ENCODE measurements at places on chromosomes 6 and 20.

GRCh38 chr6:37650071-37650481 lies 47.6 kb downstream of the MDGA1 start:
- no peak for DNase-seq

GRCh38 chr6:17729223-17730077 lies 22.7 kb upstream of the NUP153 start:
- no peak for DNase-seq

DNA sequence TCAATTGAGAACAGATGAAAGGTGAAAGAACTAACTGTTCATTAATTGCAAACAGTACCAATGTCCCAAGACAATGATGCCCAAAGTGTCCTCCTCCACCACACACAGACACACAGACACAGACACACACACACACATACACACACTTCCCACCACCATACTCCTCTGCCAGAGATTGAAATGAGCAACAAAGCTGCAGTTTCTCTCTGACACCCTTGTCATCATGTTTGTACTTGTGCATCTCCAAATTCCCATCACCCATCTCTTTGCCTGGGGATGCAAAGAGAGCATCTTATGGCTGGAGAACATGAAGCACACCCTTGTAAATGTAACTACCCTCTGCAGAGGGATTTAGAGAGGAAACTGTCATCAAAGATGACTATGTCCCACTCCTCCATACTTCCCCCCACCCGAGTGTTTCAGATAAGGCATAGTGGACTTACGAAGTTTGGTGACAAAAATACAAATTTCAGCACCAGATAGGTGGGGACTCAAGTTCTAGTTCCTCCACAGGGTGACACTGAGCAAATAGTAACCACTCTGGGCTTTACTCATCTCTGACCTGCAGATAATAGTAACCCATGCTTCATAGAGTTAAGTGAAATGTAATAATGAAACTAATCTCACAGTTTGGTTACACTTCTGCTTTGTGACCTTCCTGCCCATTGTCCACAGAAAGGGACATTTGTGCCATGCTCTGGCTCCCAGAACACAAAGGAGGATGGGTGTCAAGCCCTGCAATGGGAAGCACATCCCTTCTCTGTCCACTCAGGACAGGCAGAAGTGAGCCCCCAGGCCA lies 8.7 kb downstream of the MAFB start:
- no peak for DNase-seq

DNA sequence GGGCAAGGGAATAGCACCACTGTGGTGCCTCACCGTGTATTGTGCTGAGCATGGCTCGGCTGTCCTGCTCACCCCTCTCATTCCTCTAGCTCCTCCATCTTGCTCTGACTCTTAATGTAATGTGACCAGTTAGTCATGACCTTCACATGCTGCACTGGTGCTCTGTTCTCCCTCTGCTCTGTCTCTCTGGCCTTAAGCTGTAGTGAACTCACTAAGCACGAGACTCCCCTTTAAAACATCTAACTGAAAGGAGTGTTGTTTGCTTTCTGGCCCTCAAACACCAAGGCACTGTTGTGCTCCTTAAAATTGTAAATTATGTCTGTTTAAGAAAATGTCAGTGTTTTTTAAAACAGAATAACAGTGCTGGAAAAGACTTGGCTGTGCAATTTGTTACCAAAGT lies 140.4 kb downstream of the HDGFL1 start:
- DNase-seq = no peak

- no peak for DNase-seq
Observed at GRCh38 chr6:154617175-154617574, 106.7 kb upstream of the CNKSR3 start.

DNA sequence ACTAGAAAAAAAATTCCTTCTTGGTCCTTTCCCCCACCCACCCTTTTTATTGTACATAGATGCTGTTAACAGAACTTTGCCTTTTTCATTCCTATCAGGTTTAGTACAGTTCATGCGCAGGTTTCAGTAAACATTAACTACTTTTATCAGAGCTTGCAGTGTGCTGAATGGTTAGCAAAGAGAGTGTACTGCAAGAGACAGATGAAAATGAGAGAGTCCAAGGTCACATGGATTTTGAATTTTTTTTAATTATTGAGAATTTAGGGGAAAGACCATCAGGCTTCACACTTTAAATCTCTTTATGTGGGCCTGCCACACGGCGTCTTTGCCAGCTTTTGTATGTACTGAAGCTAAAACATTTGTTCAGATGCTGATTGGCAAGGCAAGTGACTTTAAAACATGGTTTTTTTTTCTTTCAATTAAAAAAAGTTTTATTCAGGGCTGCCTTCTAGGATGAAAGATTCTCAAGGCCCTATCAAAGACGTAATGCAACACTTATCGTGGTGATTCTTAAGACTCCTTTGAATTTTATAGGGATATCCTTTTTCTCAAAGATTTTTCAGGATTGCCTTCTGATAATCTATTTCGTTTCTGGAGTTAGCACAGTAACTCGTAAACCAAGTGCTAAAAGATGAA lies 32.2 kb downstream of the RREB1 start:
- no peak for DNase-seq

DNA sequence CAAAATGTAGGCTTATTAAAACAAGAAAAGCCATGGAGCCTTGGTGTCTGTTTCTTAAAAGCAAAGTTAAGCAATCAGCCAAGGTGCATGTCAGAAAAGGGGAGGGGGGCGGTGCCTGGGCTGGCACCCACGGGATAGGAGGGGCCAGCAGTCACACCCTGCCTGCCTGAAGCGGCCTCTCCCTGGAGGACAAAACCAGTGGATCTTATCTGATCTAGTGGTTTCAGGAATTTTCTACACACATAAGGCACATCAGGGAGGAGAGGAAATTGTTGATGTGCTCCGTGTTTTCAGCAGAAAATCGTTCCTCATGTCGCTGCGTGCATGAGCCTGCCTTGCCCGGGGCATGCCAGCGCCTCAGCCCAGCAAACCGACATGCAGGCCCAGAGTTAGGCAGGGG lies 276.4 kb downstream of the TAF4 start:
- no peak for DNase-seq

- DNase-seq = no peak
Observed at GRCh38 chr6:169528755-169529154, 173.1 kb downstream of the WDR27 start.

DNA sequence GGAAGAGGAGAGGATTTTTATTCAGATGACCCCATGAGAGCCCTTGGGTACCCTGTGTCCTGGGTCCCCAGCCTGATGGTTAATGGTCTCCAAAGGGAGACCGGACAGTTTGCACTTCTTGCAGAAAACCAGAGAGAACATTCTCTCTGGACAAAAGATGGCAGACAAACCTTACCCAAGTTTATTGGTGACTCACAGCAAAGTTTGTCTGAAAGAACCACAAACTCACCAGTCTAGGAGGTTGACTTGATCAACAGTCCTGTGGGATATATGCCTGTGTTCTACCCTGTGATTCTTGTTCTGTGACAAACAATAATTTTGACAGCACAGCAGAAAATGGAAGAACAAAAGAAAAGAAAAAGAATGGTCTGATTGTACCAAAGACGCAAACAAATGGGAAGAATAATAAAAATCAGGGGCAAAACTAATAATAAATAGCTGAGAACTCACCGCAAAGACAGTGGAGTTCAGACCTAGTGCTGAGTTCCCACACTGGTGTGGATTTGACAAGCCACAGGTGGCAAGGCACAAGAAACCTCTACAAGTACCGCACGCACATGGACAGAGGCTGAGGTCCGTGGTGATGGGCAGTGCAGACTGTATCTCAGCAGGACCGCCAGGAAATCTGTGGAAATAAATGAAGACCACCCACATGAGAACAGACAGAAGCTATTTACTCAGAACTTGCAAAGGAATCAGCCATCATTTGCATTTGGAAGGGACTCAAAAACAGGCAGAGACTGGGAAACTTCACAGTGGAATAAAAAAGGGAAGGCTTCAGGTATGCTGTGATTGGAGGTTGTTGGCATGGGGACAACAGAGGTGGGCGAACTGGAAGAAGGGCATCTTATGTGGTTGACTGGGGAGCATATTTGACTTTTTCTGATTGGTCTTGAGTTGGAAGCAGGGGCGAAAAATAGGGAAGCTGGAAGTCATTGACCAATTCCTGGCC lies 246.3 kb upstream of the RNF24 start:
- DNase-seq = no peak

DNA sequence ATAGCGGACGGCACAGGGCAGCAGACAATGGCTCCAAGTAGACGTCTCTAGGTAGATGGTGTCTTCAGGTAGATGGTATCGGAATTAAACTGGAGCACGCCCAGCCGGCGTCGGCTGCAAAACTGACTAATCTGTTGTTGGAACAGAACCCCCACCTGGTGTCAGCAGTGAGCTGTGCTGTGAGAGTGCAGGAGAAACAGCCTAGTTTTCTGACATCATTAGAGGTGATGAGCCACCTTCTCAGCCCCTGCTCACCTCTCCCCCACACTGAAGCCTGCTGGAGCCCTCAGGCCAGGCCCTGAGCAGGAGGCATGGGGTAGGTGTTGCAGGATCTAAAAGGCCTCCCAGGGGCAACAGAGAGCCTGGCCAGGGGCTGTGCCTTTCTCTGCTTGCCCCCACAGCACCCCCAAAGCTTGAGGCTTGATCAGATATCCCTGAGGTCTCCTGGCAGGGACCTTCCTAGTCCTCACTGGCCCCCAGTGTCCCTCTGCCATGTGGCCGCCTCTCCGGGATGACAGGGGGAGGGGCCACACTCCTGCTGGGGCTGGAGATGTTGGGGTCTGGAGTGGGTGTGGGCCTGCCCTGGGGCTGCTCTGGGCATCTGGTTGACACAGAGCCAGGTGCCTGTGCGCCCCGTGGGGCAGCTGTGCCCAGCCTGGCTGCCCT lies 6.9 kb upstream of the HELZ2 start:
- DNase-seq = peak; percentile 68

DNA sequence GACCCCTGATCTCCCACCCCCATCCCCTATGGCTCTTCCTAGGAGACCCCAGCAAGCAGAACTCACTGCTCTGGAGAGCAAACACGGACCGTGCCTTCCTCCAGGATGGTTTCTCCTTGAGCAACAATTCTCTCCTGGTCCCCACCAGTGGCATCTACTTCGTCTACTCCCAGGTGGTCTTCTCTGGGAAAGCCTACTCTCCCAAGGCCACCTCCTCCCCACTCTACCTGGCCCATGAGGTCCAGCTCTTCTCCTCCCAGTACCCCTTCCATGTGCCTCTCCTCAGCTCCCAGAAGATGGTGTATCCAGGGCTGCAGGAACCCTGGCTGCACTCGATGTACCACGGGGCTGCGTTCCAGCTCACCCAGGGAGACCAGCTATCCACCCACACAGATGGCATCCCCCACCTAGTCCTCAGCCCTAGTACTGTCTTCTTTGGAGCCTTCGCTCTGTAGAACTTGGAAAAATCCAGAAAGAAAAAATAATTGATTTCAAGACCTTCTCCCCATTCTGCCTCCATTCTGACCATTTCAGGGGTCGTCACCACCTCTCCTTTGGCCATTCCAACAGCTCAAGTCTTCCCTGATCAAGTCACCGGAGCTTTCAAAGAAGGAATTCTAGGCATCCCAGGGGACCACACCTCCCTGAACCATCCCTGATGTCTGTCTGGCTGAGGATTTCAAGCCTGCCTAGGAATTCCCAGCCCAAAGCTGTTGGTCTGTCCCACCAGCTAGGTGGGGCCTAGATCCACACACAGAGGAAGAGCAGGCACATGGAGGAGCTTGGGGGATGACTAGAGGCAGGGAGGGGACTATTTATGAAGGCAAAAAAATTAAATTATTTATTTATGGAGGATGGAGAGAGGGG lies 1.4 kb downstream of the LTA start:
- DNase-seq = no peak

GRCh38 chr20:4471221-4471620 lies 250.5 kb upstream of the PRND start:
- DNase-seq = no peak

DNA sequence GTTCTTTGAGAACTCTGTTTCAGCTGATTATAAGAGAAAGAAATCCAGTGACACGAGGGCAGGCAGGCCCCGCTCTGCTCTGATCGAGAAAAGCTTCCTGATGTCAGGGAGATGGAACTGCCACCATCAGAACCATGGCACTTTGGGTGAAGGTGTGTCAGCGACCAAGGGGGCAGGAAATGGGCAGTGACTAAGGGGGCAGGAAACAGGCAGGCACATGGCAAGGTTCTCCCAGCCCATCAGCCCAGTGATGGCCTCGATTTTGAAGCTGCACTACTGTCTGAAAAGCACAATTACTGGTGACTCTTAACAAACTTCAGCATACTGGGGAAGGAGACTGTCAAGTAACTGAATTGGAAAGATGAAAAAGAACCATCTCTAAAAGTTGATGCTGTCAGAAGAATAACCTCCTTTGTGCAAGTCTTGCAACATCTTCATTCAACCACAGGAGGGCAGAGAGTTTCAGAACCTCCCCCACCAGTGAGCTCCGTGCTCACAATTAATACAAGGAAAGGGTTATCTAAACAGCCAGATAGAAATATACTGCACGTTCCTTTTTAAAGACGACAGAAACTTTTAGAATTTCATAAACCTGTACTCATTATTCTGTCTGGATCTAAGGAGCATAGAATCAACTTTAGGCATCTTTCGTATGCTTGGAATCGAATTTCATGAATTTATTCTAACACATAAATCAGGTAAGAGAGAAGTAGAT lies 39.1 kb downstream of the TMX4 start:
- peak; percentile 8 for DNase-seq

DNA sequence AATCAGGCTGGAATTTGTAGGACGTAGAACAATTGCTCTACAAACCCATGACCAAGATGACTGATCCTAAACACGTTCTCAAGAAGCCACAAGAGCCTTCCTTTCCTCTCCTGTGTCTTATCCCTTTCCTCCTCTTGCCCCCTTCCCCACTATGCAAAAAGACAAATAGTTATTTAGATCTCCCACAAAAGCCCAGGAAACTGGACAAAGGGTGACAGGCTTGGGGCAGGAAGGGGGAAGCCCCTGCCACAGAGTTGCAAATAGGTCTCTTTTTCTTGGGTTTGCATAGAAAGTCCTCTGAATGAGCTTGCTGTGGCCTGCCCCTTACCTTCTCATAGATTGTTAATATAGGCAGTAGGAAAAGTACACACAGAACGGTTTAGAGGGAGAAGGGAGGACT lies 377.1 kb upstream of the BTBD3 start:
- DNase-seq = no peak

DNA sequence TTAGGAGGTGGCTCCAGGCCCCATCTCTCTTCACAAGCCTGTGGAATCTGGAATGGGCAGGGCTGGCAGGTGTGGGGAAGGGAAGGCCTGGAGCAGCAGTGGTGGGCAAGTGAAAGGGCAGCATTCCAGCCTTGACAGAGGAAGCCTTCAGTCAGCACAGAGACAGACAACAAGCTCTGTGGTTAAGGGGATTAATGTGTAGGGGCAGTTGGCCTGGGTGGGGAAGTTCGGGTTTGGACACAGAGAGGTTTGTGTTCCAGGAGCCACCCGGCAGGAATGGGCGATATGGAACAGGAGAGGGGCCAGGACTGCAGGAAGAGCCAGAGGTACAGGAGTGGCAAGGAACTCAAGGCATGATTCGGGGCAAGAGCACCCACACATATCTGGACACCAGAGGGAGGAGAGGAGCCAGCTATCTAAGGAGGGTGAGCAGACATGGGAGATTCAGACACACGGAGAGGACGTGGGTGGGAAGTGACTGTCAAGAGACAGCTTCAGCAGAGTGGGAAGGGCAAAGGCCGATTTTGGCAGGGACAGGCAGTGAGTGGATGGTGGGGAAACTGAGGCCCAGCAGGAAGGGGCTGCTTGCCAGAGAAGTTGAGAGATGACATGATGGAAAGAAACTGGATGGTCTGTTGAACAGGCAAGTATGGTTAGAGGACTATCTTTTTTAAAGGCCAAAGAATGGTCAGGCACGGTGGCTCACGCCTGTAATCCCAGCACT lies 2.5 kb upstream of the SLC44A4 start:
- no peak for DNase-seq

Data from CD4-positive, alpha-beta memory T cell (primary cell).